ENCODE measurements at places on chromosomes 6 and 20.

- DNase-seq, result no peak
Measured at GRCh38 chr6:7256785-7257184, 56.2 kb downstream of the SSR1 start.

- no peak for DNase-seq
Measured at GRCh38 chr6:137904822-137905617, 38.0 kb downstream of the TNFAIP3 start.

- no peak for DNase-seq
Measured at GRCh38 chr6:17022604-17023003, 79.2 kb upstream of the STMND1 start.

- no peak for DNase-seq
Measured at GRCh38 chr6:33898771-33899170, 95.0 kb upstream of the MLN start.

DNA sequence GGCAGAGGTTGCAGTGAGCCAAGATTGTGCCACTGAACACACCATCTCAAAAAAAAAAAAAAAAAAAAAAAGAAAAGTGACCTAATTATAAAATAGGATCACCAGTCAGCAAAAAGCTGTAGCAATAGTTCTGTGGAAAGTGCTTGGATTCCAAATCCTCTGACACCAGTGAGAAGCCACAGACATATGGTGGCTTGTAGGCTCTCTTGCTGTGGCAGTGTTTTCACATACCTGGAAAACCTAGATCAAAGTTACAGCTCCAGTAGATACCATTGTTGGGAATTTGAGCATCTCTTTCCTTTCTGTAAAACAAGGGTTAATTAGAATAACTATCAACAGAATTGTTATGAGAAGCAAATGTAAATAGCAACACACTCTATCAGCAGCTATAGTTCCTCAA is 4.1 kb downstream of the CCDC170 start:
- no peak for DNase-seq

DNA sequence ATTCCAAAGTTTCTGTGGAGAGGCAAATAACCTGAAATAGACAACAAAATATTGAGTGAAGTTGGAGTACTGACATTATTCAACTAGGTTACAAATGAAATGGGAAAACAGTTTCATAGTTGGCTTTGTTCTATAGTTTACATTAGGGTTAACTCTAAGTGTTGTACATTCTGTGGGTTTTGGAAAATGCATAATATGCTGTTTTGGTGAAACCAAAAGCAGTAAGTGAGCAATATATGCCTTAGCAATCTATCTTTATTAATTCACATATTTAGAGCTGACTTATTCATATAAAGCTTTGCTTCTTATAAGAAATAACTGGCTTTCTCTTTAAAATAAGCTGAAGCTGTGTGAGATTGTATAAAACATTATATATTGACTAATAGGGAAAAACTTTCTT is 157.5 kb upstream of the AHI1 start:
- no peak for DNase-seq

DNA sequence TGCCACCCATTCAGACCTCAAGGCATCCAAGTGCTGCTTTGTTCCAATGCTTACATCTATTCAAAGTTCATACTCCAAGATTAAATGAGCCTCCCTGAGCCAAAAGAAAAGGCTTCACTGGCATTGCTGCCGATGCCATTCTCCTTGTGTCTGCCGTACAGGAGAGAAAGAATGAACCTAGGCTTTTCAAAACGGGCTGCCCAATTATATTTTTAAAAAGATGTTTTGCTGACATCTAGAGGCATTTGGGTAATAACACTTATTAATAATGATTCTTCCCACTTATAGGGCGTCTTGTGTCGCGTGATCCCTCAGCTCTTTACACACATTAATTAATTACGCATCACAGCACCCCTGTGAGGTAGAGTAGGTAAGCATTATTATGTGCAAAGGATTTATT is 545.6 kb downstream of the PKHD1 start:
- no peak for DNase-seq

DNA sequence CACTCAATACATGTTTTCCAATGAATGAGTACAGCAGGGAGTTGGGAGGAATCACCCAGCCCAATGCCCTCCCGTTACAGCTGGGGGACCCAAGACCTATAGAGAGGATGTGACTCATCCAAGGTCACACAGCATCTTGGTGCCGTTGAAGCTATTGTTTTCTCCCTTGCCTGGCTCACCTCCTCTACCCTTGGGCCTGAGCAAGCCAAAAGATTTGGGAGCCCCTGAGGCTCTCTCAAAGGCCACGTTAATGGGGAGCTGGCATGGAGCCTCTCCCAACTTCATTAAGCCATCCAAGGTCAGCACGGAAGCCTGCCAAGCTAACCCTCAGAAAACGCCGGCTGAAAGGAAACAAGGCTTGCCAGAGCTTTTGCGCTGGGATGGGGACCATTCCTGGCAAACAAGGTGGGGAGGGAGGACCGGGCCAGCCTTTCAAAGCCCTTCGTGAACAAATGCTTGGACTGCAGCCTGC is 30.4 kb downstream of the KCNB1 start:
- peak; percentile 59 for DNase-seq

- no peak for DNase-seq
Measured at GRCh38 chr20:50898475-50898874, 32.8 kb downstream of the ADNP start.

DNA sequence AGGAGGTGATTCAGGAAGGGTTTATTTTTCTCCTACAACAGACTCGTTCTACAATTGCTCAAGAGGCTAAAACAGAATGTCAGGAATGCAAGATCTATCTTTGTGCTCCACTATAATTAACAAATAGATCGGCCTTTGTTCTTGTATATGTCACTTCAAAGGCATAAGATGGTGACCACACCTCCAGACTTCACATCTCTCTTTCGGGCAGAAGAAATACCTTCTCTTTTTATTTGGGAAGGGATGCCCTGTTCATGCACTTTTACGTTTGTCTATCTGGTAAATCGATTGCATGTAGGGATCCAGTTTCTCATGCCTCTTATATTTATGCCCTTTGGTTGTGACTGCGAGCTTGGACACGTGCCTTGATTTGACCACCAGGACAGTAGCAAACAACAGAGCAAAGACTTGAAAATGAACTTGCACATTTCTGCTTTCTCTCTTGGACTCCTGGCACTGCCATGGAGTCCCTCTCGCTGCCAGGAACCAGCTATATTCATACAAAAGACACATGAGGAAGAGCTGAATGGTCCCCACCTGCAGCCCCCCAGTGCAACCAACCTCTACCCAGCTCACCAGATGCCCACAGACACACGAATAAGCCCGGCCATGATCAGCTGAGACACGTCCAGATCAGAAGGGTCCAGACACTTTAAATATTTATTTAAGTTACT is 219.8 kb upstream of the STXBP5 start:
- DNase-seq, result no peak

DNA sequence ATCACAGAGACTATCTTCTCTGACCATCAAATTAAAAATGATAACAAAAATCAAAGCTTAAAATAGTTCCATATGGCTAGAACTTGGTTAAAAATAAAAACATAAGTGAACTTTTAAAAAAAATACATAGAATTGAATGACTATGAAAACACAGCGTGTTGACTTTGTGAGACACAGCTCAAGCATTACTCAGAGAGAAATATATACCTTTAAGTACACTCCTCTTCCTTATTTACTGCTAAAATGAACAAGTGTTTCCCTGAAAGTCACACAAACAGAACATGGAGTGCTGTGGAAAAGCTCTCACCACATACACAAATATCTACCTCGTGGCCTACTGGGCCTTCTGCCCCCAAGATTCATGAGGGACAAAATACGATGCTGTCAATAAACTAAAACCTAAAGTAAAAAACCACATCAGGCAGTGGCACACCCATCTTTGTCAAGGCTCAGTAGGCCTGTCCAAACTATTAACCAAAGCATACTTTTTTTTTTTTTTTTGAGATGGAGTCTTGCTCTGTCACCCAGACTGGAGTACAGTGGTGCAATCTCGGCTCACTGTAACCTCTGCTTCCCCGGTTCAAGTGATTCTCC is 7.5 kb downstream of the FAXC start:
- DNase-seq, result no peak

GRCh38 chr6:12621754-12622153 is 94.8 kb upstream of the PHACTR1 start:
- no peak for DNase-seq

DNA sequence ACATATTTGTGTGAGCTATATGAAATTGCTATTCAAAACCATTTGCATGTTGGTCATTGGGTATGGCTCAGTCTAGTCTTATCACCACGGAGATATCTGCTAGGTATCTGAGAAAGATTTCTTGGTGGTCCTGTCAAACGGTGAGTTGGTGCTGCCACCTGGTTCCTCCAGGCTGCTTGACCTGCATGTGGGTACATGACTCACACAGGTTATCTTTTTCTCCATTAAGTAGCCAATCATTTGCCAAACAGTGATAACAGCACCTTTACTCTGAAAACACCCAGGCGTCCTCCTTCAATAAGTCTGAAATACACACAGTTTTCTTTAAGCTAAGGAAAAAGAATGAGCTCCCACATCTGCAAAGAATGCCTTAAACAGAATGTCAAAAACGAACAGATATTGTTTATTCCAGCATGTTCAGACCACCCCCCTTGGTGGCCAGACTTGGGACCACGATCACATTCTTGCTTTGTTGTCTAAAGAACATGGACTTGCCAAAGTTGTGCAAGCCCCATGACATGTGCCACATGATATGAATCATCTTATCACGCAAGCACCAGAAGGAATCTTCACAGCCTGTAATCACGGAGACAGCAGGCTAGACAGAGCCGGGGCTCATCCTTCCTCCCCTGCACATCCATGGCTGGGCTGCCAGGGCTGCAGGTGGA is 200.7 kb upstream of the THBS2 start:
- no peak for DNase-seq
